Parietal lobe (tissue), 2 donors: ENCODE measurements at places on chromosomes 2 and 18. TPM values are rescaled to one million over a fixed set of nuclear protein-coding genes. Genes with fewer than 3 reads are reported as not detected.

CTIF gene
- 95.5 TPM for total RNA-seq

MAP2 gene
- total RNA-seq: 1,096 TPM

TTN gene
- 6.3 TPM for total RNA-seq

ZSWIM2 gene
- 0.63 TPM for total RNA-seq

ADRA2B gene
- total RNA-seq: not detected

GAREM1 gene
- total RNA-seq: 33.5 TPM

PARD3B gene
- 8.8 TPM for total RNA-seq

DAW1 gene
- total RNA-seq: 2.5 TPM

ANKRD30B gene
- total RNA-seq: 2.2 TPM

CRYGD gene
- not detected for total RNA-seq

SRBD1 gene
- 42.3 TPM for total RNA-seq

PNO1 gene
- 7.2 TPM for total RNA-seq

NFATC1 gene
- total RNA-seq: 0.94 TPM

EFR3B gene
- total RNA-seq: 69.5 TPM

ATP6V1B1 gene
- total RNA-seq: not detected

SMYD1 gene
- not detected for total RNA-seq

CD302 gene
- total RNA-seq: 1.9 TPM

TUBA3E gene
- total RNA-seq: not detected

SERPINB10 gene
- not detected for total RNA-seq

PARD6G gene
- 11.6 TPM for total RNA-seq

NAT8 gene
- total RNA-seq: not detected

GALNT5 gene
- under 0.01 TPM for total RNA-seq

ANKRD53 gene
- 1.9 TPM for total RNA-seq

PHOSPHO2 gene
- total RNA-seq: 21.3 TPM

MARCHF4 gene
- 18.5 TPM for total RNA-seq

ASAP2 gene
- 72.6 TPM for total RNA-seq
